ENCODE measurements at places on chromosomes 1 and 21.

GRCh38 chr1:177732178-177732577 lies 237.7 kb downstream of the SEC16B start:
- DNase-seq = no peak

DNA sequence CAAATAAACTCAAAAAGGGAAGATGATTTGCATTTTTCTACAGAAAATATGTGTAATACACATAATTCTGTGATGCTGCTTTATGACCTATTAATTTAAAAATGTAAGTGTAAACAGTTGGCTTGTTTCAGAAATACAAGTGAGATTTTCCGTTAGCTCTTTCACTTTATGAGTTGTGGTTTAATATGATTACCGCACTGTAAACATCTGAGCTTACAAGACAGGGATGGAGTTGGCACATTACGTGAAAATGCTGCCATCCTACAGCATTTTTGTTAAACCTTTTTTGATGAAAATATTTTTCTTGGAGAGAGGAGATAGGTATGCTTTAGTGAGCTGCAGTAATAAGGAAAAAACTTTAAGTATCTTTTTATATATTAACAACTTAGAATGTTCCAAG lies 426.8 kb upstream of the ADAMTS5 start:
- no peak for DNase-seq

GRCh38 chr21:32426592-32427051 lies 14.1 kb downstream of the EVA1C start:
- DNase-seq = no peak

GRCh38 chr21:37665230-37666024 lies 250.8 kb downstream of the KCNJ6 start:
- DNase-seq = no peak

- DNase-seq = peak; percentile 80
Observed at GRCh38 chr1:108643492-108644335, 17.2 kb downstream of the HENMT1 start.

DNA sequence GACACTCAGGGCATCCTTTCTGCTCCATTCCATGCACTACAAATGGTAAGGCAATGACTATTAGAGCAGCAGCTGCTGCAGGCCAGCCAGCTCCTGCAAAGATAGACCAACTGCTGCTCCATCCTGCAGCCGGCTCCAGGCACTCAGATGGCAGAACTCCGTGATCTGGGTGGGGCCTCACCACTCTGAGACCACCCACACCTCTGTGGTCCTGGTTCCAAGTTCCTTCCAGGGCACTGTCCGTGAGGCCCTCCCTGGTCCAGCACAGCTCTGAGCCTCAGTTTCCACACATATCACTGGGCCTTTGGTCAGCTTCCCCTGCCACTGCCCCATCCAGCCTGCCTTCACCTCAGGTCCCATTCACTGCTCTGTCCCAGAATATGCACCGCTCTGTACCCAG lies 114.7 kb downstream of the DMRTB1 start:
- no peak for DNase-seq

DNA sequence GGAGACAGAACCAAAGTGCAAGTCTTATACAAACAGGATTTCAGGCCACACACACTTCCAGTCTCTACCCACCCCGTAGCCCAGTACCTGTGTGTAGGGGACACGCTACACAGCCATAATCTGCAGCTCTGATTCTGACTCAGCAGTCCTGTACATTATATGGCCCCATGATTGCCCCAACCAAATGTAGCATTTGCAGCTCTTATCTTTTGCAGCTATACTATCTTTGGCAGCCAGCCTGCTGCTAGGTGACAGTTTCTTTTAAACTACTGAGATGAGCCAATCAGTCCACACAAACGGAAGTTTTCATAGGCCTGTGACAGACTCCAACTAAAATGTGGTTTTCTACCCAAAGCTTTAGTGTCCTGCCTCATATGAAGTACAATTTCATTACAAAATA lies 259.6 kb upstream of the ST6GALNAC5 start:
- no peak for DNase-seq

DNA sequence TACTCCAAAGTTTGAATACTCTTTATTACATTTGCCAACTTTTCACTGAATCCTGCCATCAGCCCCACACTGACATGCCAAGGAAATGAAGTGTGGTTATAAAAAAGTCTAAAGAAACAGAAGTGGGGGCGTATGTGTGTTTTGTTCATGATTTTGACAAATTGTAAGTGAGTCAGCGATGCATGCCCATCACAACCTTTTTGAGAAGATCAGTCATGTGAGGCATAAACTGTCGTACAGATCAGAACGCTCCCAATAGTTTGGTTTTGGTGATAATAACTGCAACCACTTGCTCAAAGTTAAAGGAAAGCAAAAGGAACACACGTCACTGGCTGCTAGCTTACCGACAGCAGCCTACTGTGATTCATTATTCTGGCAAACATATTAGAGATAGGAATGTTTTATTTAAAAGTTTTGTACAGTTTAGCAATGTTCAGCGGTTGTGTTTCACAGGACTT lies 95.6 kb downstream of the RGS2 start:
- no peak for DNase-seq

DNA sequence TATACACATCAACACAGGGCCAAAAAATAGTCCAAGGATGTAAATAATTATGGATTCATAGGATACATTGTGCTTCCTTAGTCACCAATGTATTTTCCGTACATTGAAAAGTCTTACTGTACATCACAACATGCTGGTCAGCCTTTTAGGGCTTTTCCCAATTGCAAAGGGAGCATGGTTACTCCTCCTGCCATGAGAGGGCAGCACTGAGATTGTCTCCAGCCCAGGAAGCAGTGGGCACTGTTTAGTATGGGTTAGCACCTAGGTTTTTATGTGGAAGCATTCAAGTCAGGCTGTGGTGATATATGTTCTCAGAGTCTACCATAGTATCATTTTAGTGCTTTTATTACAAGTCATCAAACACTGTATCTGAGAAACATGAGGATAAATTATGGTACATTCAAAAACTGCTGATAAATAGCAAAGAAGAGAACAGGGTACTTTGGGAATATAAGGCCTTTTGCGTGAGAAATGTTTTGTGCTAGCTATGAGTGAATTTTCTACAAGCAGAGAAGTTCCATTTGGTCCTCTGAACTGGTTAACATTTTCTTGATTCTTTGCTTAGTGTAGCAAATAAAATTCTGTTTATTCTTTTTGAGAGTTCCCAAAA lies 34.0 kb downstream of the ST6GALNAC5 start:
- peak; percentile 80 for DNase-seq

DNA sequence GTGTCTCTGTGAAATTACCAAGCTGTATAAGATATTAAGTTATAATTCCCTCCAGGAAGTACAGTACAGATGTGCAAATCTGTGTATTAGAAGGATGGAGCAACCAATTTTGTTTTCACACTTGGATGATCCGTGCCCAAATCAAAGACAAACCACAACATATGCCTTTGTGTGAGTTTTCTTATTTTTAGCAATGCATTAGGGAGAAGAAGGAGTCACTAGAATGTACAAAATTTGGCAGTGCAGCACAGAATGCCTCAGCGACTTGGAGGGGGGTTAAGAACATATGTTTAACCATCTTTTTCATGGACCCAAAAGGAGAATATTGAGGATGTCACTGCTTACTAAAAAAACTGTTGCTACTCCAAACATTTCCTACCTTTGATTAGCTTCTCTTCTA lies 45.3 kb downstream of the DAB1 start:
- DNase-seq = no peak

- DNase-seq = peak; percentile 34
Observed at GRCh38 chr21:45921917-45922316, 59.7 kb upstream of the COL6A1 start.

DNA sequence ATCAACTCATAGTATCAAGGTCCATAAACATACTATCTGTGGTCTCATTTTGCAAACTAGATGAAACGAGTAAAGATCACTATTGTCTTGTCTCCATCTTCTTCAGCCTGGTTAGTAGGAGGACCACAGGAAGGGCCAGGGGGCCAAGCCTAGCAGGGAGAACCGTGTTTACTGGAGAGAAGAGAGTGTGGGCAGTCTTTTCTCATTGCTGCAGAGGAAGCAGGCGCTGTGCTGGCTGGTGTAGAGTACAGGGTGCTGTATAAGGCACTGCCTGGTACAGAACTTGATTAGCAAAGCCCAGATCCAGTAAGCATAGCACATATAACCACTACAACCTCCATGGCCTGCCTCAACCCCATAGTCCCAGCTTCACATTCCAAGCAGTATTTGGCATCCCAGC lies 10.0 kb upstream of the B4GALT3 start:
- no peak for DNase-seq

DNA sequence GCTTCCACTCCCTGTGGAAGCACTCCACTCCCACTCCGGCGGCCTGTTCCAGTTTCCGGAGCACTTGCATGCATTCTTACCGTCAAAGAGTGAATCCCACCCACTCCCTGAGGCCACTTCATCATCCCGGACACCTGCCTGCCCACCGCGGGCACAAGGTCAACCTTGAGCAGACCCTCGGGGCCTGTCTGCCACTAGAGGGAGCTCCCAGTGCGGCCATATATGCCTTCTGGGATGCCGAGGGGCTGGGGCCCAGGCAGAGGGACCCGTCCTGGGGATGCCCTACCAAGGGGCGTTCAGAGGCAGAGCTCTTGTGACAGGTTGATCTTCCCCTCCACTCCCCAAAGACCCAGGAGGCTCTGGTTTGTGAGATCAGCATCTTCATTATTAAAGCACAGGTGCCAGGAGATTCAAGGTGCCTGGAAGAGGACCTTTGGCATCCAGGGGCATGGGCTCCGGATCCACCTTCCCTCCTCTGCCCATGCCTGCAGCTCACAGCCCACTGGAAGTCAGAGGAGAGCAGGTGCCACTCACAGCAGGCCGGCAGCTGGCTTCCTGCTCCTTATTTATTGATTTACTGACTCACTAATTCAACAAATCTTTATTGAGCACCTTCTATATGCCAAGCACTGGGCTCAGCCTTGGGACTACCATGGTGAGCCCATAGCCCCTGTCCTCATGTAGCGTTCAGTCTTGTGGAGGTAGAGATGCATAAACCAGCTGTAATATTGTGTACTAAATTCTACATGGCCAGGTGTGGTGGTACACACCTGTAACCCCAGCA lies 47.3 kb downstream of the UBIAD1 start:
- peak; percentile 94 for DNase-seq

DNA sequence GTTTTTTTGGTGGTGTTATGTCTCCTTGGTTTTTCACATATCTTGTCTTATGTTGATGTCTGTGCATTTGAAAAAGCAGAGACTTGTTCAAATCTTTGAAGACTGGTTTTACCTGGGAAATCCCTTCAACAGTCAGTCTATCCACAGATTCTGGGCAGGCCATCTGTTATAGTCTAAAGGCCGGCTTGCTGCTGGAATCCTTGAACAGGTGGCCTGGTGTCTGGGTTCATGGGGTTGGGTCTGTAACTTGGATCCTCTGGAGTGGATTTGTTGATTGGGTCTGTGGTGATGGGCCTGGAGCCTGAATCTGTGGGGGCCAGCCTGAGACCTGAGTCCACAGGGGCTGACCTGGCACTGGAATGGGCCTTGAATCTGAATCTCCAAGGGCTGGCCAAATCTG lies 12.2 kb downstream of the LORICRIN start:
- DNase-seq = no peak

DNA sequence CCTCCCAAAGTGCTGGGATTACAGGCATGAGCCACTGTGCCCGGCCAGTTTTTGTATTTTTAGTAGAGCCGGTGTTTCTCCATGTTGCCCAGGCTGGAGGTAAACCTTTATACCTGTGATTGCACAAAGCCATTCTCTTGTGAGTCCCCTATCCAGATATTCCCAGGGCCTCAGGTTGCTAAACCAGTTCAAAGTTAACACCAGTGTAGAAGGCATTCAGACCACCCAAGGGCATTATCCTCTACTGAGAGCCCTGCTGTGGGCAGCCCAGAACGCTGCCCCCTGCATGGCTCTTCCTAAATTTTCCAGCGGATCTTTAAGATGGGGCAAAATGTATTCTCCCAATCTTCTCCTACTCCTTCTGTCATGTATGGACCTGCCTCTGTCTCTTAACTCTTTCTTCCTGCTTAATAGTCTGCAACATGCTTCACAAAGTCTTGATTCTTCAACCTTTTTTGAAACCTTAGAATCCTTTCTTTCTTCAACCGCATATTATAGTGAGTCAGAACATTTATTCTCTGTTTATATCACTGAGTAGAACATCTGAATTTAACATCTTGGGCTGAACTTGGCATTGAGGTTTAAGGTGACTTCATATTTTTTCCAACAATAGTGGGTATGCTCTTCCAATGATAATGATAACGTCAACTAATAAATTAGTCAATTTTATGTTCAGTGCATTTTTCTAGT lies 36.0 kb downstream of the UBE4B start:
- DNase-seq = peak; percentile 64

- no peak for DNase-seq
Observed at GRCh38 chr1:66119148-66119547, 326.5 kb downstream of the PDE4B start.

DNA sequence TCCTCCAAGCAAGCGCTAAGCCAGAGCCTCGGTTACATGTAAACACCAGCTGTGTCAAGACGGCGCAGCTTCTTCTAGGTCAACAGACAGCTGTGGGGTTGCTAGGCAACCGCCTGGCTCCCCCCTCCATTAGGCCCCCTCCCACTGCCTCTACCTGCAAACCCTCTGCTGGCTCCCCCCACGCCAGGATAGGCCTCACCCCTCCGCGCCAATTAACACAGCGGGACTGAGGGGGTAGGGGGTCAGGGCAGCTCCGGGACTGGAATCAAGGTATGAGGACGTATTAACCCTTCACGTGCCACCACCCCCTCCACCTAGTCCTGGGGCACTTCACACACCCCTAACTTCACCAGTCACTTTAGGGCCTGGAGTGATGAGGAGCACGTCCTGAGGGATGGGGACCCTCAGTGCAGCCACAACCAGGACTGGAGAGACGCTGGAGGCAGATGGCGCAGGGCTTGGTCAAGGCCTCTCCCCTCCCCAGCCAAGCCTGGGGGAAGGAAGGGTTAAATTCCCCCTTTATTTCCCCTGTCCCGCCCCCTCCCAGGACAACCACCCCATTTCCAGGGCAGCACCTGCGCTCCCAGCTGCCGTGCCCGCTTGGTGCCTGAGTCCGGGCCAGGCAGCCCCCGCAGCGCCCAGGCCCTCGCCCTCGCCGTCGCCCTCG lies 37.4 kb upstream of the WASF2 start:
- peak; percentile 91 for DNase-seq

DNA sequence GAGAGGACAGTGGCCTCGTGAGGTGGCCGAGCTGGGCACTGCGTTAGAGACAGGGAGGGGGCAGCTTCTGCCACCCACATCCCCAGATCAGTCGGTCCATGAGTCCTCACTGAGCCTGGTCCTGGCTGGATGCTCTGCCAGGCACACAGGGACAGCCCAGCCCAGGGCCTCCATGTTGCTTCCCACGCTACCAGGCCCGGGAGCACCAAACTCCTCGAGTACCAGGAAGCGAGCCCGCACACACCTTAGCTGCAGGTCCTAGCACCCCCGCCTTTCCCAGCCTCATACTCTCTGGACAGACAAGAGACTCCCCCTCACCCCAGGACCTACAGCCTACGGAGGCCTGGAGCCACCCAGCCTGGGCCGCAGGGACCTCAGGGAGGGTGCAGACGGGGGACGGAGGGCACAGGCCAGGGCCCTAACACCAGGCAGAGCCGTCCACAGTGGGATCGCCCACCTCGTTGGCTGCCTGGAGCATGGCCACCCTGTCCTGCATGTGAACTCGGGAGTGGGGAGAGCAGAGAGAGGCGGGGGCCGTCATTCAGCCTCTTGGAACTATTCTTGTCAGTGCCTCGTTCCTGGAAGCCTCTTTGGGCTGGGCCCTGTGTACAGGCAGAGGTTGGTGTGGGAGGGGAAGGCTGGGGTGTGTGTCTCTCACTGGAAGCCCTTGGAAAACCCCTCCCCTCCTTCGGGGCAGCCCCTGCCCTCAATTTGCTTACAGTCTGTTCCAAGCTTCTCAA lies 90.9 kb upstream of the RUNX3 start:
- no peak for DNase-seq

GRCh38 chr1:112589766-112590165 lies 29.2 kb downstream of the ST7L start:
- DNase-seq = no peak

GRCh38 chr1:189775343-189775742 lies 702.3 kb downstream of the BRINP3 start:
- DNase-seq = no peak

Data from GM23338 (cell line).